ENCODE measurements at places on chromosomes 3 and 15. TPM values are rescaled to one million over a fixed set of nuclear protein-coding genes. Genes with fewer than 3 reads are reported as not detected.

- no peaks in the 10 kb centered on the region for H3K27me3 ChIP-seq
- DNase-seq, result no peak
Observed at GRCh38 chr3:187960820-187961219, 193.1 kb upstream of the LPP start.

- H3K27ac ChIP-seq, result no peak overlapping the region
- no peaks in the 10 kb centered on the region for H3K4me1 ChIP-seq
- H3K36me3 ChIP-seq, result no peaks in the 10 kb centered on the region
- peaks cover 29% of the 10 kb centered on the region for H3K27me3 ChIP-seq
- DNase-seq, result no peak
- no peak overlapping the region for H3K4me3 ChIP-seq
Observed at GRCh38 chr3:66991459-66991858, 6.6 kb upstream of the KBTBD8 start.

GRCh38 chr3:192422997-192423342 lies 304.4 kb downstream of the FGF12 start:
- no peaks in the 10 kb centered on the region for H3K4me1 ChIP-seq
- H3K27ac ChIP-seq, result no peak overlapping the region
- H3K27me3 ChIP-seq, result no peaks in the 10 kb centered on the region
- no peaks in the 10 kb centered on the region for H3K36me3 ChIP-seq

DNA sequence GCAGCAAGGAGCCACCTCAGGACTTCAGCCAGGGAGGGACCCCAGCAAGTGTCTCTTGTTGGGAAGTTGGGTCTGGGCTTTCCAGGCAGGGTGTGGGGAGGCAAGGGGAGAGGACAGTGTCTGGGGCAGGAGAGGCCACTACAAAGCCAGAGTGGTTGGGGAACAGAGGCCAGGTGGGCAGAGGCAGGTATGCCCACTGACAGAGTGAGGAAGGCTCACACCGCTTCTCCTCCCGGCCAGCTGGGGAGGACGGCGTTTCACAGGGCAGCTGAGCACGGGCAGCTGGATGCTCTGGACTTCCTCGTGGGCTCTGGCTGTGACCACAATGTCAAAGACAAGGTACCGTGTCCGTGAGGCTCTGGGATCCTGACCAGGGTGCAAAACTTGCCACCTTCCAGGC lies 15.0 kb downstream of the ANKDD1A start:
- H3K4me1 ChIP-seq, result peaks cover 9% of the 10 kb centered on the region
- H3K36me3 ChIP-seq, result no peaks in the 10 kb centered on the region
- no peak overlapping the region for H3K4me3 ChIP-seq
- no peak overlapping the region for H3K27ac ChIP-seq
- no peaks in the 10 kb centered on the region for H3K27me3 ChIP-seq

DNA sequence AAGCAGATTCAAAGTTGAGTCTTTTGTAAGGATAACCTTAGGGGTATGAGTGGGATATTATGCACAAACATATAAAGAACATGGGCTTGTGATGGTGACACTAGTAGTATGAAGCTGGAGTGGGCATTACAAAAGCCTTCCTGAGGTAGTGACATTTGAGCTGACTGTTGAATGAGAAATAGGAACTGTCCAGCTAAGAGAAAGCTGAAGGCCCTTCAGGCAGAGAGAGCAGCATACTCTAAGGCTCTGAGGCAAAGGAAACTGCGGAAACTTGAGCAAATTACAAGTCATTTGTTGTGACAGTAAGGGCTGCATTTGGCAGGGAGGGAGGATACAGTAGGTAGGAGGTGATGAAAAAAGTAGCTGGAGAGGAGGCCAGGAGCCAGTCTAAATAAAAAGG lies 190.7 kb upstream of the CD96 start:
- no peak overlapping the region for H3K4me3 ChIP-seq
- no peak overlapping the region for H3K27ac ChIP-seq
- H3K4me1 ChIP-seq, result no peaks in the 10 kb centered on the region
- H3K27me3 ChIP-seq, result peaks cover 4% of the 10 kb centered on the region
- peaks cover 4% of the 10 kb centered on the region for H3K36me3 ChIP-seq

- H3K27me3 ChIP-seq, result no peaks in the 10 kb centered on the region
- DNase-seq, result no peak
- no peak overlapping the region for H3K27ac ChIP-seq
Observed at GRCh38 chr3:8887435-8888300, 75.6 kb downstream of the RAD18 start.

ITGA11 gene
- total RNA-seq, result 0.98 TPM

SSUH2 gene
- not detected for total RNA-seq

All from natural killer cell treated with Interleukin-12 subunit alpha and Interleukin-12 subunit beta and Interleukin-15 and Interleukin-18, amount 100 ng/mL, for 72 hours (primary cell).